ENCODE measurements at places on chromosomes 4 and X. TPM values are rescaled to one million over a fixed set of nuclear protein-coding genes. Genes with fewer than 3 reads are reported as not detected.

DNA sequence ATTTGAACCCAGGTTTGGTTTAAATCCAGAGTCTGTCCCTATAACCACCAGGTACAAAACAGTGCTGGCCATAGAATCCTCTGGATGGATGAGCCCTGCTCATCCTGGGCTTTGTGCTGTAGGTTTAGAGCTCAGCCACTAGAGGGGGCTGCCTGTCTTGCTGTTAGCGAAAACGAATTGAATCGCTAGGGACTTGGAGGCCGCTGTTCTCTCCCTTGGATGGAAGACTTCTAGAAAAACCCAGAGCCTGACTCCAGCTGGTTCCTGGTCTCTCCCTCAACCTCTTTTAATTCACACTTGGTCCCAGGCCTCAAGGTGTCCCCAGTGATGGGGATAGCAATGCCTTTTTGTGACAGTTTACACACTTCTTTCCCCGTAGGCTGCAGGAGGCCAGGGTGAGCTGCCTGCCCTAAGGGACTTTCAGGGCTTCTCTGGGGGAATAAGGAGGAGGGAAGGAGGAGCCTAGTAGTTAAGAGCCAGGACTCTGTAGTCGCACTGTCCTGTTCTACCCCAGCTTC, 8.7 kb downstream of the RIPPLY1 start:
- peak; percentile 4 for DNase-seq

DNA sequence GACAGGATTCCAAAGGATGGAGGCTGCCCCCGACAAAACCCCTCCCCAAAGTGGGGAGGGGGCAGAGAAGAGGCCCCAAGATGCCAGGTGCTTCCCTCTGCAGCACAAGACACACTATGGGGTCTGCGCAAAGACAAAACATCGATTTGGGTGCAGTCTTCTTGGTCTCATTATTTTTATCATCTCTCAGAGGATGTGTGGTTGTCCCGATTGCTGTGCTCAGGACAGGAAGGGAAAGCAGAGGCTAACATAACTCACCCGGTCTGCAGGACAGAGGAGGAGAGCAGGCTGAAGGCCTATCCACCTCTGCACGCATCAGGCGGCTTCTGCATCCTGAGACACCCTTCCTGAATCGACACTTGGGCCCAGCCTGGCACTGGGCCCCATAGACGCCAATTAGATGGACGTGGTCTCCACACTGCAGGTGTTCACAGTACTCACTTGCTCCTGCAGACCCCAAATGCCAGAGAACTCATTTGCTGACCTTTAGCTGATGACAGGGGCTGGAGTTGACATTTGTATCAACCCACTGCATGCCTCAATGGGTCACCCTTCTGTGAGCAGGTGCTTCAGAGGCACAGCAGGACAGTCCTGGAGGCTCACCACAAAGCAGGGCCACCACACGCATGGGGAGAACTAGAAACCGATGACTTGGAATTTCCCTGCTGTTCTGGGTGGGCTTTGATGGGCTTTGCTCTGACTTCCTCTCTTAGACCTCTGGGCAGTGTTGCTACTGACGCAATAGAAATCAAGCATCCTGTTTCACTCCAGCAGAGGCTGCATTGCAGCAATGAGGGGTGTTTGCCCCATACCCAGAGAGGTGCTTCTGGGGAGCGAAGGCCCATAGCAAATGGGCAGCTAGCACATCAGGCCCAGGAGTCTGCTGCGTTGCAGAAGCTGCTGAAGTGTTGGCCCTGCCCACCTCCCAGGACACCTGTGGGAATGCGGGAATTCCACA, 96.3 kb upstream of the ENPP6 start:
- DNase-seq = no peak

DNA sequence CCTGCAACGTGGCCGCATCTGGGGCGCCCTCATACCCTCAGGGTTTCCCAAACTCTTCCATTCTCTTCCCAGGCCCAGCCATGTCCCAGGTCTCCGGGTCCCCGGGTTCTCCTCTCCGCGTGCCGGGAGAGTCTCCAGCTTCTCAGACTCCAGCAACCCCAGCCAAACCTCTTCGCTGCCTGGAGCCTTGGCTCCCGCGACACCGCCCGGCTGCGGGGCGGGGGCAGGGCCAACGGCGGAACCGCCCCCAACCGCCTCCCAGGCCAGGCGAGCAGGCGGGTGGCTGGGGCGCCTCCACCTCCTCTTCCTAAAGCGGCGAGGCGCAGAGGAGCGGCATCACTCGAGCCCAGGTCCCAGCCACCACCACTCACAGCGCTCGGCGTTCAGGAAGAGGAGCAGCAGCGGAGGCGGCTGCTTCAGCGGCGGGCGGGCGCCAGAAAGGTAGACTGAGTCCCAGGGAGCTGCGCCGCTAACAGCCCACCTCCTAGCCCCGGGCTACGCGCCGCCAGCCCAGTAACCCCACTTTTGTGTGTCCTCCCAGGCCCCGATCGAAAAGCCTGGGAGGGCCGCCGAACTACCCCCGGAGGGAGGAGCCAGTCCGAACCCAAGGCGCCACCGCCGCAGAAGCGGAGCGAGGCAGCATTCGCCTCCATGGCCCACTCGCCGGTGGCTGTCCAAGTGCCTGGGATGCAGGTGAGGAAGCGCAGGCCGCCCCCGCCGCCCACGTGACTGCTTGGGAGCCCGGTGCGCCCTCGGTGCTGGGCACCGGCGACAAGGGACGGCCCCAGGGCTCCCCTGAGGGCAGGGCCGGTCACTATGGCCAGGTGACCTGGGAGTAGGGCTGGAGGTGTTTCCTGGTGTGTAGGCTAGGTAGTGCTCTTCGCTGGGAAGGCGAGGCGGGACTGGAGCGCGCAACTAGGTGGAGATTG, at the start of gene STK26:
TSS of gene STK26 (plus strand) at position 336 of the 929 bp plus-strand sequence. CDS start at position 652, 316 bp downstream.
- DNase-seq = peak; percentile 19

GRCh38 chr4:177484613-177485021, 42.4 kb upstream of the AGA start:
- no peak for DNase-seq

DNA sequence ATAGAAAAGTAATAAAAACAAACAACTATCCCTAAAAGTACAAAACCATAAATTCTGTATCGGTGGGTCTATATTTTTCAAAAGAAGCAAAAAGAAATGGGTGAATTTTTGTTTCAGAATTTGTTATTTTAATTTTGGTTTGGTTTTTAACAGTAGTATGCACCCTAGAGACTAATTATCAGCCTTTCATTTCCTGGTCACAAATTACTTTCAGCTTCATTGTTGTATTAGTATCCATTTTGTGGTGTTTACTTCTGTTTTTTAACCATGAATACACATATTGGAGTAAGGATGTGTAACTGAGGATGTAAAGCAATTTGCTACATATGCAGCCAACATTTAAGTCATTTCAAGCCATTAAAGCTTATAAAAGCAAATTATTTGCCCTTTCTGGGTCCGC, 97.8 kb downstream of the LUZP4 start:
- no peak for DNase-seq

The PITX2 gene
- 10.6 TPM for total RNA-seq

DNA sequence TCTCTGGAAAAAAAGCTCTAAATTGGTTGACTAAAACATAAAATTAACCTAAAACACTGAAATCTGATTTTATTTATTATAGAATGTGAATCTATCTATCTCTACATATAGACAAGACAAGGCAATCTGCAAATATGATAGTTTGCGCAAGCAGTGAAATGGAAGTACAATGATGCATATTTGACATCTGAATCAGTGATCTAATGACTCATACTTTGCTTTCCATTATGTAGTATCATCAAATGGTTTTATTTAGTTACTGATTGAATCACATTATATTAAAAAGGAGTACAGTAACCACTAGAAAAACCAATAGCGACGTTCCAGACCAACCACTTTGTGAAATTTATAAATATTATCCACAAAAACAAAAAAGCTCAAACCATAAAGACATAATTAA, 1969.3 kb downstream of the PCDH7 start:
- DNase-seq = no peak

GRCh38 chr4:76055016-76055415, 19.1 kb upstream of the CXCL11 start:
- no peak for DNase-seq

GRCh38 chr4:75821966-75822365, 80.3 kb downstream of the PPEF2 start:
- no peak for DNase-seq

DNA sequence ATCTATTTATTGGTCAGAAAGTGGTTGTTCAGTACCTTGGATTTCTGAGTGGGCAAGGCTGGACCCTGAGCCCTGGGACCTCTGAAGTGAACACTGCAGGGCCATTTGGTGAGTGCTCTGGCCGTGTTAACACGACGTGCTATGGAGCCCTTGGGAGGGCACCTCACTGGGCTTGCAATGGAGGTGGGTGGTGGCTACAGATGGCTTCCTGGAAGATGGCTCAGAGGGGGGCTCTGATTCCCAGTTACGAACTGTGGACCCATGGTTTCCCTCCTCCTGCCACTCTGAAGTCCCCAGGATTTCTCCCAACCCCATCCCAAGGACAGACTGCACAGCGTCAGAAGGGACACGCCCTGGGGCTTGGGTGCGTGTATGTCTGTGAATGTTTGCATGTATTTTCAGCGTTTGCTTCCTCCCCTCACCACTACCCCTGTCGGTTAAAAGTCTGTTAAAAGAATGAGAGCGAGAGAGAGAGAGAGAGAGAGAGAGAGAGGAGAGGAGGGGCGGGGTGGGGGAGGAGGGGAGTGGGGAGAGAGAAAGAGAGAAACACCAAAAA, 3.7 kb upstream of the RHOH start:
- DNase-seq = no peak

DNA sequence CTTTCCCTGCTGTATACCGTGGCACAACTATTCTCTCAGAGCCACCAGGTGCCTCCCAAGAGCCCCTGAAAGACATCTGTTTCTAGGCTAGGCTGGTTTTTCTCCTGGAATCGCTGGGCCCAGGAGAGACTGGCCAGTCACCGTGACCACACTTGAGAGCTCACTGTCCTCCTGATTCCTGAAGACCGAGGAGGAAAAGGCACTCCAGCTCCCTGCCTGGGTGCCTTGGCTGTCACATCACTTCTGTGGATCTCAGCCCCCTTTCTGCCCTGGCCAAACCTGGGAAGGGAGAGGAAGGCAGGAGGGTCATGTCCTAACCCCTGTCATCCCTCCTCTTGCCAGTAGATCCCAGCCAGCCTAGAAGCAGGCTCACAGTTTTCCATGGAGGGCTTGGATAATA, 54.7 kb upstream of the LAS1L start:
- no peak for DNase-seq

DNA sequence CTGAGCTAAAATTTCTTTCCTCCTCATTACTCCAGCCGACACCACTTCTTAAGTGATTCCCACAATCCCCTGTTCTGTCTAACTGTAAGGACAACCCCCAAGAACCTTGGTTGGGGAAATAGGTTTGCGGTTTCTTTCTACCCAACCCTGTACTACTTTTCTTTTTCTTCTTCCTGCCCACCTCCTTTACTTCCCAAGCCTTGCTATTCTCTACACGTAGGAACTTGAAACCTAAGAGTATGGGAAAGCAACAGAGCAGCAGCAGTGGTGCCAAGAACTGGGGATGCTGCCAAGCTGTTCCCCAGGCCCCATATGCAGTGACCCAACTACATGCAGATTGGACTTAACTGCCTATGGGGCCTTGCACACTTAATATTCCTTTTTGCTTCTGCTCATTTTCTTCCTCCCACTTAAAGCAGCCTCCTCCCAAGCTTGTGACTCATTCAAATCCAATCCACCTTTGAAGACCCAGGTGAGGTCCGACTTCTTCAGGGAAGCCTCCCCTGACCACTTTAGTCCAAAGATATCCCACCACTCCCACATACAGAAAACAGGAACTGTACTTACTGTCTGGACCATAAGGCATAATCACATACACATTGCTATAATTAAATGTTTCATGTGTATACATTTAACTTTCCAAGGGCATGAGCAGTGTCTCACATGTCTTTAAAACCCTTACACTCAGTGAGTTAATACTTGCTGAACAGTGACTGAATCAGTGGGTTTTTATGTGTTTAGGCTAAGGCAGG, 1.7 kb downstream of the FAM120C start:
- DNase-seq = no peak

DNA sequence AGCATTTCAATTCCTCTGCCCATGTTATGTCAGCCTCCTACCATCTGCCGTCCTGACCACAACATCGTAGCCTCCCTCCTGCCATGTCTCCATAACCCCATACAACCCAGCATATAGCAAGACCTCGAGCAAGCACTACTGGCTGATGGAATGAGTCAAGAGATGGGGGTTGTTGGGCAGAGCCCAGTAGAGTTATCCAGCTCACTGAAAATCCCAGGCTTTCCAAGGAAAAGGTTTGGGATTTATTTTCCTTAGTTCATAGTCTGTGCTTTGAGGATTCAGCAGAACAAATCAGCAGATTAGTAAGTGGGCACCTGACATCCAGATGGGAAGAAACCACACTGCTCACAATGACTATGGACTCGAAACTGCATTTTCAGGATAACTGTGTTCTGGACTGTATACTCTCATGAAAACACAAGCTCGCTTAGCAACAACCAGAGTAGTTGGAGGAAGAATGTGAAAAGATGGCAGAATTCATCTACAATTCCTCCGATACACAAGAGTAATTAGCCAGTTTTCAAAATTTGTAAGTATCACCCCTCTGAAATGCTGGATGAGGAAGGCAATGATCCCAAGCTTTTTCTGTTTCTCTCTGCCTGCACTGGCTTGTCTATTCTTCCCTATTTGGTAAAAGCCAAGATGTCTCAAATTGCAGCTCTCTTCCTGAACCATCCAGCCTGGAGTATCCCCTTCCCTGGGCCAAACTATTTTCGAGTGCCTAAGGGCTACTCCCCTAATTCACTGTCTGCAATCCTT, 186.2 kb upstream of the TBL1X start:
- peak; percentile 11 for DNase-seq

DNA sequence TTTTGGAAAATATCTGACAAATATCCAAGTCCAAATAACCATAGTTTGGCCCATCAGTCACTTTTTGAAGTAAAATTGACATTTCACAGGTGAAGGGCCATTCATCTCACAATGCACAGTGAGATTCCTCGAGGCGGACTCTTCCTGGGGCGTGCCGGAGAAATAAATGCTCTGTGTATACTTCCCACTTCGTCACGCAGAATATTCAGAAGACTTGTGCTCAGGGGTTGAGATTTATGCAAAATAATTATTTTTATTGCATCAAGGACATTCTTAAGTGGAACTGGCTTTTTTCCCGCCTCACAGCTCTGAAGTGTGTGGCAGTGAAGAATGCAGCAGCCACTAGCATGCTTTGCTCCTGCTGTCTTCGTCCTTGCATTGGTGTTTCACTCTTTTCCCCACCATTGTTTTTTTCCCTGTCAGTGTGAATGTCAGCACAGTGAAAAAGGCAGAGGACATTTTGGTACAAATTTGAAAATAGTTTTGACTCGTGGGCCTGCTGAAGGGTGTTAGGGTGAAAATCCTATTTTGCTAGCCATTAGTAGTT, 70.6 kb downstream of the FAM193A start:
- DNase-seq = no peak
